ENCODE measurements at places on chromosomes 2 and 18.

GRCh38 chr2:20483194-20483895 is 36.5 kb downstream of the RHOB start:
- no peak for DNase-seq

DNA sequence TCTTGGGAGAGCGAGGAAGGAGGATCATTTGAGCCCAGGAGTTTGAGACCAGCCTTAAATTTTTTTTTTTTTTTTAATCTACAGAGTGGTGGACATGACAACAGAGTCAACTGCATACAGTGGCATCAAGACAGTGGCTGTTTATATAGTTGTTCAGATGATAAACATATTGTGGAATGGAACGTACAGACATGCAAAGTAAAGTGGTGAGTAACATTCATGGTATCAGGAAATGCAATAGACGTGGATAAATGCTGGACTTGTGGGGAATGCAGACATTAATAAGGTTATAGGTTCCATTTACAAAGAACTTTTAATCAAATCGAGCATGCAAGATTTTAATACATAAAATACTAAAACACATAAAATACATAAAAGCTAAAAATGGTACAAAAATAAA is 11.9 kb downstream of the WDR43 start:
- no peak for DNase-seq

DNA sequence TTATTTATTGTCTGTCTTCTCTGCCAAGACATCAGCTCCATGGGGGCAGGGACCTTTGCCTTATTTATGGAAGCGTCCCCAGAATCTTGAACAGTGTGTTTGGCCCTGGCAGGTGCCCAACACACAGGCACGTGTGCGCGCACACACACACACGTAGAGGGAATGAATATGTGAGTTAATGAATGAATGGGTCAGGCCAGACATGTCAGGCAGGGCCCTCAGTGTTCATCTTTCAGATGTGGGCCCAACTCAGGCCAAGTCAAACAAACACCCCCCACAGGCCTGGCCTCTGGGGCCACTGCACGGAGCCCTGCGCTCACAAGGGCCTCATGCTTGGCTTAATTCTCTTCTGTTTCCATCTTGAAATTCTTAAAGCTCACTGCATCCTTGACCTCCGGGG is 54.1 kb downstream of the DYSF start:
- DNase-seq, result no peak

DNA sequence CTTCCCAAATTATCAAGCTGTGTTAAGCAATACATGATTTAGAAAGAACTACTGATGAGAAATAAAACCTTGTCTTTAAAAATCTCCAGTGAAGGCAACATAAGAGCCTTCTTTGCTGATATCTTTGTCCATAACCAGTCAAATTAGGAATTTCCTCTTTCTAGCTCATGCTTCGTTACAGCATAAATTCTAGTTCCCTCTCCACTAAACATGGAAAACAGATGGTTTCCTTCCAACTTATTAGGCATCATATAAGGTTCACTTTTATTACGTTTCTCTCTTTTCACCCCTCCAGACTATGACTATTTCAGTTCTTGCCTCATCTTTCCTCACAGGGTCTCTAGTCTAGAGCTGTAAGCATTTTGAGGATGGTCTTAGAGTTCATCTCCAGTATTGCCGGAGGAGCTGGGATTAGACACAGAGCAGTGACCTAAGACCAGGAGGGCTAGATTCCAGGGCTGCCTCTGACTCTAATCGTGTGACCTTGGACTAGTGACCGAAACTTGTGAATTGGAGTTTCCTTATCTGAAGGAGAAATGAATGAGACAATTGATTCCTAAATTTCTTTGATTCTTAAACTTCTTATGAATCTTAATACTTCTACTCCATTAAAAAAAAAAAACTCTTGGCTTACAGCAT is 195.5 kb upstream of the APCDD1 start:
- no peak for DNase-seq

GRCh38 chr2:212730994-212731393 is 192.4 kb upstream of the ERBB4 start:
- DNase-seq, result no peak

DNA sequence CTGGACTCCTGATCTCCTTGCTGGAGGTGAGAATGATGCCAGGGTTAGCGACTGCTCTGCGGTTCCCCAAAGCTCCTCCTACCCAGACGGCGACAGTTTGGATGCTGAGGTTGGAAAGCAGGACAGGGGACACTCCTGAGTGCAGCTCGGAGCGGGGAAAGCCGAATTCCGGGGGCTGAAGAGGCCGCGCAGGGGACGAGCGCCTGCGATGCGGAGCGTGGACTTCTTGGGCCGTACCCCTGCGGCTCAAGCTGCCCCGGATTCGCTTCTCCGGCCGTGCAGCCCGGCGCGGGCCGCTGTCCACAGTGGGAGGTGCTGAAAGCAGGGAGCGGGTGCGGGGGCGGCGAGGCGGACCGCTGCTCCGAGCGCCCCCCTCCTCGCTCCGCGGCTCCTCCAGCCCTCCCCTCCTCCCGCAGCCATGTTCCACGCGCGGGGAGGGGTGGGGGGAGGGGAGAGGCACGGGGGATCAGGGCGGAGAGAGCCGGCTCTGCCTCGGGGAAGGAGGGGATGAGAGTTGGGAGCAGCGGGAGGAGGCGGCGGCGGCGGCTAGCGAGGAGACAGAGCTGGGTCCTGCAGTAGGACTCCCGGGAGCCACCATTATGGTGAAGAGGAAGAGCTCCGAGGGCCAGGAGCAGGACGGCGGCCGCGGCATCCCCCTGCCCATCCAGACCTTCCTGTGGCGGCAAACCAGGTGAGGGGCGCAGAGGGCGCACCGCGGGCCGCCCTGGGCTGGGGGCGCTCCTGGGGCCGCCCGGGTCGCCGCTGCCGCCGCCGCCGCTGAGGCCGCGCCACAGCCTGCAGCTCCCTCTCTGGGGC is at the start of gene UNC80:
Gene UNC80, plus strand, starts transcription at position 359 of the 816 bp plus-strand sequence. Its CDS starts 241 bp downstream, at position 600.
- DNase-seq, result peak; percentile 96

DNA sequence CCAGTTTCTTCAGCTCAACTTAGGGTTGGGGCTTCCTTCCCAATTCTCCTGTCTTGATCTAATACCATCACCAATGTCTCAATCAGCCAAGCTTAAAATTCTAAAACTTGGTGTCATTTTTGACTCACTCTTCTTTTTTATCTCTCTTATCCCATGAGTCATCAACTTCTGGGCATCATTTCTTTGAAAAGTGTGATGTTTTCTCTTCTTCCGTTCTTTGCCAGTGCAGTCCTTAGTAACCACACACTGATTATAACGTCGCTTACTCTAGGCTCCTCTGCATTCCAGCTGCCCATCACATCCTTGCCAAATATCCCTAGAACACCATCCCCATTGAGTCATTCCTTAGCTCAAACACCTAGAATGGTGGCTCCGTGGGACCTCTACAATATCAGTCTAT is 27.4 kb upstream of the MRO start:
- DNase-seq, result no peak

GRCh38 chr2:207202645-207203044 is 36.9 kb upstream of the KLF7 start:
- DNase-seq, result peak; percentile 77

- no peak for DNase-seq
Measured at GRCh38 chr18:76633588-76634269, 138.7 kb upstream of the ZNF516 start.

GRCh38 chr2:119028327-119029174 is 86.6 kb downstream of the MARCO start:
- peak; percentile 51 for DNase-seq

- DNase-seq, result no peak
Measured at GRCh38 chr18:48155856-48156255, 225.4 kb upstream of the SMAD2 start.

GRCh38 chr18:69968039-69968438 is 20.4 kb upstream of the CD226 start:
- DNase-seq, result no peak

DNA sequence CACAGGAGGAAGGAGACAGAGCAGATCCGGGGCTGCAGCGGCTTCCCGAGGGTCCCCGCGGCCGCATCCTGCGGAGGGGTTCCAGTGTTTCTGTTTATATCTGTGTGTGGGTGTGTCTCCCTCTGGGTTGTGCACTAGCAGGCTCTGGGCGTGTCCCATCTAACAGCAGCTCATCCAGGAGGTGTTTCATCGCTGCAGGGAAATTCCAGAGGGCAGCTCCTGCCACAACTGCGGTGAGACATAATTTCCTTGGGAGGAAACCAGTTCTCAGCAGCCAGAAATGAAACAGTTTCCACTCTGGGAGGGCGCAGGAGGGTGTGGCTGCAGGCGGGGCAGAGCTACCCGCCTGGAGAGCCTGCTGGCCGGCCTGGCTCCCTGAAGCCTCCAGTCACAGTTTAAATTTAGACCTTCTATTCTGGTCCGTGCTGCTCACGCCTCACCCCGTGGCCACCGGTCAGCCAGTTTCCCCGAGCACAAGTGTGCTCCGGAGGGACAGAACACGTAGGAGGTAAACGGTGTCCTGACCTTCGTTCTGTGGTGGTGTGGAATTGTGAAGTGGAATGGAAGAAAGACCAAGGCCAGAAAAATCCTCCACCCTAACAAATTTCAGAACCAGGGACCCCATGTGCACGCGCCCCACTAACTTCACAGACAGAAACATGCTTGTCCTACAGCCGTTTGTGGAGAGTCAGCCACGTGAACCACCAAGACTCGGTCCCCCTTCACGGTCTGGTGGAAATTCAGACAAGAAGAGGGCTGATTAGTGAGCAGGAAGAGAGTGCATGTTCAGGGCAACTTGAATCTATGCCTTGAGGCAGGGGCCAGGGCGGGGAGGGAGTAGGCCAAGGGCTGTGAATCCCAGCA is 50.2 kb downstream of the TEX44 start:
- DNase-seq, result no peak

GRCh38 chr2:46980786-46981573 is 65.4 kb upstream of the MCFD2 start:
- no peak for DNase-seq

GRCh38 chr2:197813093-197813787 is 8.8 kb downstream of the PLCL1 start:
- no peak for DNase-seq

DNA sequence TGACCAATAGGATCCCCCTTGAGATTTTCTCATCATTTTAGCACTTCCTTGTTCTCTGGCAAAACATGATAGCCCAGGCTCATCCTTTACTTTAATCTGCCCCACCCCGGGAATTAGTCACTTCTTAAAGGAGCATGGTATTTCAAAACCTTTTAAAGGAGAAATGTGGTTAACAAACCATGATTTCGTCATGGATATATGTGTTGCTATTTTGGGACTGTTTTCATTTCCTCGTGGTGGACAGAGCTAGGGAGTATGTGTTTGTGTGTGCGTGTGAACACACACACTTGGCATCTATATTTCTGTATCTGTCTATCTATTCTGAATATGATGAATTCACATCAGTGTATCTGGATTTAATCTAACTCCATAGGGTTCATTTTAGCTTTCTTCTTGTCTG is 128.1 kb downstream of the BIRC6 start:
- no peak for DNase-seq

DNA sequence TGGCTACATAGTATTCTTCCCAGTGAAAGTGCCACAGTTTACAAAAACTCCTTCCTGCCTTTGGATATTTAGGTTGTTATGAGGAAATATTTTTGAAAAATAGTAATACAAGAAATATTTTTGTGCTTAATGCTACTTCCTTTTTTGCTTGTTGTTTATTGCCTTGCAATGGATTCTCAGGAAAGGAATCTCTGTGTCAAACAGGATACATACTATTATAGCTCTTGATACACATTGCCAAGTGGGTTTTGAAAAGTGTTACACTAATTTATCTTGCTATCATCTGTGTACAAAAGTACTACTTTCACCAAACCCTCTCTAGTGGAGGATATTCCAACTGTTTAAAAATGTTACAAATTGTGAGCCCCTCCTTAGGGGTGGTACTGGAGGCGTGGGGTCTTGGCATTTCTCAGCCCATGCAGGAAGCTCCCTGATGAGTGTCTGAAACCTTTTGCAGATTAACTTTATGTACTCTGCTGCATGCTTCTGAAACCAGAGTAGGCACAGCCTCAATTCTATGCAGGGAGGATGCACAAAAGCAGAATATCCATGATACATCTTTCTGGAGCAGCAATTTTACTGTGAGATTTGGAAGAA is 54.5 kb downstream of the EVA1A start:
- no peak for DNase-seq

All from nephron progenitor cell (in vitro differentiated cells).